ENCODE measurements at places on chromosomes 6 and 20.

DNA sequence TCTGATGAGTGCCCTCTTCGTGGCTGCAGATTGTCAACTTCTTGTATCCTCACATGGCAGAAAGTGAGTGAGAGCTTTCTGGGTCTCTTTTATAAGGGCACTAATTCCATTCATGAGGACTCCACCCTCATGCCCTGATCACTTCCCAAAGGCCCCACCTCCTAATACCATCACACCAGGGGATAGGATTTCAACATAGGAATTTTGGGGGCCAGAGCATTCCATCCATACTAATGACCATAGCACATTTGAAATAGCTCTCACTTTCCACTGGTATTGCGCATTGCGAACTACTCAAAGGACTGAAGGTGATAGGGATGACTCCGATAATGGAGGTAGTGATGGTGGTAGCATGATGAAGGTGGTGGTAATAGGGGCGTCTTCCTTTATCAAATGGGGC, 324.3 kb downstream of the PRL start:
- H3K4me1 ChIP-seq: peaks cover 7% of the 10 kb centered on the region
- no peaks in the 10 kb centered on the region for H3K36me3 ChIP-seq
- no peak overlapping the region for H3K4me3 ChIP-seq
- no peak for DNase-seq
- H3K27me3 ChIP-seq: no peaks in the 10 kb centered on the region

DNA sequence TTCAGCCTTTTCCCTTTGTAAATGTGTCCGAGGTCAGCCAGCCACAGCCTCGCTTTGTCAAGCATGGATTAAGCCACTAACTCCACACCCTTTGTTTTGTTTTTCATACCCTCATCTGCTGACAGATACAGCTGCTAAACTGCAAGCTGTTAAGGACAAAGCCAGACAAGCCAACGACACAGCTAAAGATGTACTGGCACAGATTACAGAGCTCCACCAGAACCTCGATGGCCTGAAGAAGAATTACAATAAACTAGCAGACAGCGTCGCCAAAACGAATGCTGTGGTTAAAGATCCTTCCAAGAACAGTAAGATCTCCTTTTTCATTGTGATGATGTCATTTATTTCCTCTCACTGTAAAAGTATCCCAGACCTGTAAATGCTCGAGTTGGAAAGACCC, 269.3 kb downstream of the ARHGAP18 start:
- no peak overlapping the region for H3K27ac ChIP-seq
- no peaks in the 10 kb centered on the region for H3K36me3 ChIP-seq
- no peak overlapping the region for H3K4me3 ChIP-seq
- H3K27me3 ChIP-seq: no peaks in the 10 kb centered on the region

GRCh38 chr6:53250176-53251032, 98.3 kb downstream of the ELOVL5 start:
- H3K4me1 ChIP-seq: no peaks in the 10 kb centered on the region
- no peak for DNase-seq
- no peak overlapping the region for H3K4me3 ChIP-seq
- no peaks in the 10 kb centered on the region for H3K36me3 ChIP-seq
- no peak overlapping the region for H3K27ac ChIP-seq

- H3K36me3 ChIP-seq: no peaks in the 10 kb centered on the region
- no peaks in the 10 kb centered on the region for H3K27me3 ChIP-seq
- no peak overlapping the region for H3K4me3 ChIP-seq
- no peak for DNase-seq
Measured at GRCh38 chr6:168301648-168302398, 17.8 kb downstream of the DACT2 start.

DNA sequence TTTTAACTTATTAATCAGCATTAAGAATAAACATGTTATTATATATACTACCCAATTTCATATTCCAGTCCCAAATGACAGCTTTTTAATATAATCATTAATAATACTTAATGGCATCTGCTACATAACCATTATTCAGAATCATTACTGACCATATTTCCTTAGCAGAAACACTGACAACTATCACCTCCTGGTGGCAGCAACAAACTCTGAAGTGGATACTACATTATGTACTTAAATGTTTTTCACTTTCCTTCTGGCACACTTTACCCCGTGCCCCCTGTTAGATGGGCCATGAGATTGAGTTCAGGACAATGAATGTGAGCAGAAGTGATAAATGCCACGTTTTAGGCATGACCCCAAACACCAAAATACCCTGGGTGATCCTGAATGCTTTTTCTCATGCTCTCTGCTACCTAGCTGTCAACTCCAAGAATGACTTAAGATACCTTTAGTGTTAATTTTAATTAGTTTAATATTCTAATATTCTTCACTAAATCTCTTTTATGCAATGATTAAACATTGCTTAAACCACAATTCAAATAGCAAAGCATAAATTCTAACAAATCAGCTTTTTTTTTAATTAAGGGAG, 77.1 kb downstream of the LMBRD1 start:
- peaks cover 13% of the 10 kb centered on the region for H3K36me3 ChIP-seq
- no peaks in the 10 kb centered on the region for H3K27me3 ChIP-seq
- no peaks in the 10 kb centered on the region for H3K4me1 ChIP-seq
- H3K4me3 ChIP-seq: no peak overlapping the region

- no peaks in the 10 kb centered on the region for H3K4me1 ChIP-seq
- DNase-seq: no peak
- H3K27ac ChIP-seq: no peak overlapping the region
- H3K36me3 ChIP-seq: no peaks in the 10 kb centered on the region
- H3K4me3 ChIP-seq: no peak overlapping the region
- H3K27me3 ChIP-seq: no peaks in the 10 kb centered on the region
Measured at GRCh38 chr6:88472851-88473525, 306.8 kb upstream of the CNR1 start.

All from SK-N-SH (cell line).